GM23338 (cell line): ENCODE measurements at places on chromosomes 2 and 18. TPM values are rescaled to one million over a fixed set of nuclear protein-coding genes. Genes with fewer than 3 reads are reported as not detected.

- H3K4me3 ChIP-seq: no peak overlapping the region
- DNase-seq: no peak
- H3K27me3 ChIP-seq: peaks cover 13% of the 10 kb centered on the region
- no peaks in the 10 kb centered on the region for H3K36me3 ChIP-seq
- peaks cover 11% of the 10 kb centered on the region for H3K4me1 ChIP-seq
These were observed 81.9 kb downstream of the CDH2 start for GRCh38 chr18:28095041-28095440.

- no peak overlapping the region for H3K27ac ChIP-seq
- no peak overlapping the region for H3K4me3 ChIP-seq
- H3K36me3 ChIP-seq: no peaks in the 10 kb centered on the region
- H3K4me1 ChIP-seq: no peaks in the 10 kb centered on the region
- no peaks in the 10 kb centered on the region for H3K27me3 ChIP-seq
- DNase-seq: no peak
These were observed 165.3 kb downstream of the ARL4C start for GRCh38 chr2:234331566-234331965.

GRCh38 chr2:168727904-168728470 is 74.5 kb upstream of the NOSTRIN start:
- DNase-seq: no peak
- no peak overlapping the region for H3K4me3 ChIP-seq
- H3K4me1 ChIP-seq: peaks cover 25% of the 10 kb centered on the region

DNA sequence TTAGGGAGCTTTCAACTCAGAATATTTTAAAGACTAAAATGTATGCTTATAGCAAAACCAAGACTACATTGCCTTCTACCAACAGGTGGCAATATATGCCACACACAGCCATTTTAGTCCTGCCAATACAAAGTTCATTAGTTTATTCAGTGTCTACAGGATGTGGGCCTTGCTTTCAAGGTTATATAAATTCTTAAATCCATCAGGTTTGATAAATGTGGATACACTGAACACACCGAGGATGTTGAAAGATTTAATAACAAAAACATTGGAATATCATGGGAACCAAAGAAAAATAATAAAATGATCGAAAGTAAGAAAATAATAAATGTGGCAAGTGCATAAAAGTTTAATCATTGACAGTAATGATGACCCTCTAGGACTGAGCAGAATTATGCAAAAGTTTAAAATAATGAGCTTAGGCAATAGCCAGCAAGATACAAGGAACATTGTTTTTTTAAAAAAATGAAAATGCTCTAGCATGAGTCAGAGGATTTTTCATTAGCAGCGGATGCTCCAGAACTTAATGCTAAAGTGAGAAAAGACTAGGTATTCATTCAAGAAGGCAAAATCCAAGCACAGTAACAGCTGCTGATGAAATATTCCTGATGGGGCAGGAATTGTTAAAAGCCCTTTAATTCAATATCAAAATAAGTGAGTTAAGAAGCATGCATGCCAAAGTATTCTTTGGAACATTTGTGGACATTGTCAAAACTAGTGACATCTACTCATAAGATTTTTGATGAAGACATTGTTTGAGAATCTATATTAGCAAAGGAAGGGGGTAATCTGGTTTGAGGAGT is 14.2 kb downstream of the SCN9A start:
- no peak overlapping the region for H3K4me3 ChIP-seq
- no peak overlapping the region for H3K27ac ChIP-seq
- H3K4me1 ChIP-seq: peaks cover 4% of the 10 kb centered on the region; the same call in 1 of the 2 replicates

DNA sequence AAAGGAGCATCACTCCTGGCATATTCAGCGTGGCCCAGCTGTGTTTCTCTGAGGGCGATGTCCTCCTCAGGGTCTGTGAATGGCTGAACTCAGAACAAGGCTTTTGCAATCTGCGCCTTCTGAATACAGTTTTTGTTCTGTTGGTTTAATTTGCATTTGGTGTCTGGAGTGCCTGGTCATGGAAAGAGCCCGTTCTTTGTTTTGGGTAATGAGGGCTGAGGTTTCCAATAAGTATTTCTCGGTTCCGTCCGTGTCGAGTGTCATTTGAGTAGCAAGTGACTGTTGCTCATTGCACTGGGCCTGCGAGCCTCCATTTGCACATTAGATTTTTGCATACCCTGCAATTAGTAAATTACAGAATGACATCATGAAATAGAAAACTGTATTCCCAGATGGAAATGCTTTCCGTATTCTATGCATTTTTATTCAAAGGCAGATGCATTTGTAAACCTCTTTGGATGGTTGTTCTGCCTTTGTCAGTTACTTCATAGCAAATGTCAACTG is 57.3 kb downstream of the NEDD4L start:
- H3K4me1 ChIP-seq: peaks cover 73% of the 10 kb centered on the region
- H3K27ac ChIP-seq: 0 out of 2 replicates have a peak overlapping the region, but pooled peaks have one; percentile 60
- no peaks in the 10 kb centered on the region for H3K27me3 ChIP-seq
- H3K4me3 ChIP-seq: no peak overlapping the region

CRYGC gene
- polyA plus RNA-seq: not detected in 2 replicates

KCNG2 gene
- 0.13 TPM in 1 of 2 replicates, not detected in the other for polyA plus RNA-seq
